Right lung (tissue), 10 donors: ENCODE measurements at places on chromosomes 4 and X.
A peak's percentile ranks its signal among the peaks of the same experiment; 100 is the strongest.

- DNase-seq: no peak
Observed at GRCh38 chr4:23920716-23921446, 31.0 kb upstream of the PPARGC1A start.

DNA sequence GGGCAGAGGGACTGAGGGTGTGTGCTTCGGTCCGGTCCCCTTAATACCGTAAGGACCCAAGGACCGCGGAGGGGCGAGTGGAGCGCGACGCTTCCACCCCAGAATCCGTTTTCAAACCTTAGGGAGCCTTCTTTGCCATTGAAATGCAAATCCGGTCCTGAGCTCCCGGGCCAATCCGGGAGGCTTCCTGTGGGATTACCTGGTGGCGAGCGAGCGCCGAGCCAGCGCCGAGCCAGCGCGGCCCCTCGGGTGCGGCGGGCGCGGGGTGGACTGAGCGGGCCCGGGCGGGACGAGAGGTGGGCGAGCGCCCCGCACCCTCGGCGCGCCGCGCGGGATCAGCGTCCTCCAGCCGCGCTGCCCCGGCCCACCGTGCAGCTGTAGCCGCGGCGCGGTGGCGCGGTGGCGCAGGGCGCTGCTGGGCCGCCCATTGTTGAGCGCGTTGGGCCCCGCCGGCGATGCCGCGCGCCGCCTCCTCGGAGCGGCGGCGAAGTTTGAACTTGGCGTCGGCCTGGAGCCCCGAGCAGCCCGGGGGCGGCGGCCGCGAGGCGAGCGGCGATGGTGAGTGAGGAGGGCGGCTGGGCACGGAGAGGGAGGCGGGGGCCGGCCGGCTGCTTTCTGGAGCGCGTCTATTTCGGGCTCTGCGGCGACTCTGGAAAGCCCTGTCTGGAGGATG lies 208.7 kb downstream of the SOWAHB start:
- peak; percentile 36 for DNase-seq

DNA sequence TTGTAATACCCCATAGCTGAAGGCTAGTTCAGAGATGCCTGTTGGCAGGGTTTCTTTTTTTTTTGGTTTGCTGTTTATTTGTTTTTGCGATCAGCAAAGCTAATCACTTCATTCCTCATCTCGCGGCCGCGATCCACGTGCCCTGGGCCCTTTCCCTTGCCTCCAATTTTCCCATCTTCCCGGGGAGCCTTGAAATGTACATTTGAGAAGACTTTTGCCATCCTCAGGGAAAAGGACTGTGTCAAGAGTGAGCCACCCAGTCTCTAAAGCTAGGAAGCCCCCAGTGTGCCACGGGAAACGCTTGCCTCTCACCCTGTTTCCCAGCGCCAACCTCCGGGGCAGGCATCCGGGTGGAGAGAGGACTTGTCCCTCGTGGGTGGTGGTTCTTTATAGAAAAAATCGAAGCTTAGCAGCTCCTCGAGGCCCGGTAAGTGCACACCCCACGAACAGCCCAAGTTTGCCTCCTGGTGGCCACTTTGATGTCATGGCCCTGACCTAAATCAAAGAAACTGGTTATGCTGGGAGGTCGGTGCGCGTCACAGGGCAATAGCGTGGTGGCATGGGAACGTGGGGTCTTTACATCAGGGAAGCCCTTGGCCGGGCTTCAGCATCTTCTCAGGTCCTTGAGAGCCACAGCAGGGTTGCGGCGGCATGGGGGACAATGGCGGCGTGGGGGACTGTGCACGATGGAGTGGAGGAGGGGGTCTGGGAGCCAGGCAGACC lies 42.0 kb downstream of the MAP7D3 start:
- DNase-seq: no peak

DNA sequence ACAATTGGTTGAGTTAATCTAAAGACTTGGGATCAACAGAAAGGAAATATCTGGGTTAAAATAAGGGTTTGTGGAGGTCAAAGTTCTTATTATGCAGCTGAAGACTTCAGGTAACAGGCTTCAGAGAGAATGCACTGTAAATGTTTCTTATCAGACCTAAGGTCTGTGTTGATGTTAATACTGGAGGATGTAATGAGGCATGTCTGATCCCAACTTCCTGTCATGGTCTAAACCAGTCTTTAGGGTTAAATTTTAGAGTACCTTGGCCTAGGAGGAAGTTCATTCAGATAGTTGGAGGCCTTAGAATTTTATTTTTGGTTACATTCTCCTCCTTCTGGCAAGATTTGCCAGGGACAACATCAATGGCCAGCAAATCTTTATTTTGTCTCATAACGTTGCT lies 72.1 kb upstream of the GC start:
- DNase-seq: no peak

GRCh38 chr4:39636531-39637184 lies 2.0 kb downstream of the SMIM14 start:
- DNase-seq: peak; percentile 20

DNA sequence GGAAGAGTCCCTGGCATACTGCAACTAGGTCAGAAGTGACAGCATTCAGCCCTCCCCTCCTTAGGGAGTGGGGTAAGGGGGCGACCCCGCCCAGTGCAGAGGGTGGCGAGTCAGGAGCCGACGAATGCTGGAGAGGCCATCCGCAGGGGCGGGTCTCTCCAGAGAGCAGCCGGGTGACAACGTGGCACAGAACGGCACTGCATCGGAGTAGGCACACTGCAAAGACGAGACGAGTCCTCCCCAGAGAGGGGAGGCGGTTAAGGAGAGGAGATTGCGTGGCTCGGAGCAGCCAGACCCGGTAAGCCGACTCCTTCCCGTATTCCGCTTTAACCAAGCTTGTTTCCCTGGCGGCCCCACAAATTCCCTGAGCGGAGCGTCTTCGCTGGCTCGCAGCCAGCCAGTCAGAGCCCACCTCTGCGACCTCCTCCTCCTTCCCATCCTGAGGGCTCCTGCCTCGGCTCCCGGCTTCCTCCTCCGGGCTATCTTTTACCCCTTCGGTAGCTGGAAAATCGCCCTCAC lies 54.9 kb downstream of the LINC00632 start:
- peak; percentile 35 for DNase-seq

DNA sequence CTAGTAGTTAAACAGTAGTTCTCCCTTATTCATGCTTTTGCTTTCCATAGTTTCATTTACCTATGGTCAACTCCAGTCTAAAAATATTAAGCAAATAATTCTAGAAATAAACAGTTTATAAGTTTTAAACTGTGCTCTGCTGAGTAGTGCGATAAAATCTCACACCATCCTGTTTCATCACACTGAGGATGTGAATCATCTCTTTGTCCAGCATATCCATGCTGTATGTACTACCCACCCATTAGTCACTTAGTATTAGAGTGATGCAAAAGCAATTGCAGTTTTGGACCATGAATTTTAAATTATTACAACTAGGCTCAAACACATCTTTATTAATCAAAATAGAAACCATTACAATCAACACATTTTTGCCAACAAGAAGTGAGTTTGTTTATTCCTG lies 187.4 kb downstream of the TEX13C start:
- DNase-seq: no peak

- DNase-seq: no peak
Observed at GRCh38 chr4:137471895-137472294, 60.4 kb downstream of the PCDH18 start.

- DNase-seq: no peak
Observed at GRCh38 chr4:141957416-141957815, 321.0 kb downstream of the IL15 start.
